Activated T-helper 17 cell treated with anti-CD3 and anti-CD28 coated beads, Interleukin-2, amount 50 U/mL, for 72 hours (primary cell): ENCODE measurements at places on chromosomes 7 and 10.

- no peak for ATAC-seq
These were observed 190.9 kb upstream of the PITRM1 start for GRCh38 chr10:3363311-3364045.

DNA sequence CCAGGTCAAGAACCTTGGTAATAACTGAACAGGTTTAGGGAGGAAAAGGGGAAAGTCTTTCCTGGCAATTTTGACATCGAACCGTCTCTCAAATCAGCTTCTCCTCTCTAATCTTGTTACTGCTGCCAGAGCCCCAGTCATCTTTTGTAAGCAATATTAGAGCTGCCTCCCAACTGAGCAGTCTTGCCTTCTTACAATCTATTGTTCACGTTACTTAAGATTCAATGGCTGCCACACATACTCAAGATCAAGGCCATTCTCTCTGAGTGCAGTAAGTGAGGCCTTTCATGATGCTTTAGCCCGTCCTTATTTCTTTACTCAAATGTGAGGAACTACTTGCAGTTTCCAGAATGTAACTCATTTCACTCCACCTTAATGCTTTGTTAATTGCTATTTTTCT is 12.4 kb downstream of the NET1 start:
- ATAC-seq, result no peak

DNA sequence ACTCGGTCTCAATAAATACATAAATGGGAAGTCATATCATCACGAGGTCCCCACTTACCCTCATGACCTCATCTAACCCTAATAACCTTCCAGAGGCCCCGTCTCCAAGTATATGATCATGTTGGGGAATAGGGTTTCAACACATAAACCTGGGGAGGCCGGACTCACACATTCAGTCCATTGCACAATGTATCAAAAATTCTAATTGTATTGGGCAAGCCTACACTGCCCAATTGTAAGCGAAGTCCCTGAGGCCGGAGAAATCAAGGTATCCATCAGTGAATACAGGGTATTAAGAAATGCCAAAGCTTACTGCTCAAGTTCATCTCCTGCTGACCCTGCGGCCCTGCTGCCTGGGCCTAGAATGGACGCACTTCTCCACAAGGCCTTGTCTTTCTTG is 69.6 kb downstream of the PARP12 start:
- ATAC-seq, result no peak

- ATAC-seq, result no peak
These were observed 5.3 kb upstream of the KCNIP2 start for GRCh38 chr10:101848894-101849351.

- ATAC-seq, result no peak
These were observed 7.0 kb downstream of the CUX1 start for GRCh38 chr7:101824440-101824839.

DNA sequence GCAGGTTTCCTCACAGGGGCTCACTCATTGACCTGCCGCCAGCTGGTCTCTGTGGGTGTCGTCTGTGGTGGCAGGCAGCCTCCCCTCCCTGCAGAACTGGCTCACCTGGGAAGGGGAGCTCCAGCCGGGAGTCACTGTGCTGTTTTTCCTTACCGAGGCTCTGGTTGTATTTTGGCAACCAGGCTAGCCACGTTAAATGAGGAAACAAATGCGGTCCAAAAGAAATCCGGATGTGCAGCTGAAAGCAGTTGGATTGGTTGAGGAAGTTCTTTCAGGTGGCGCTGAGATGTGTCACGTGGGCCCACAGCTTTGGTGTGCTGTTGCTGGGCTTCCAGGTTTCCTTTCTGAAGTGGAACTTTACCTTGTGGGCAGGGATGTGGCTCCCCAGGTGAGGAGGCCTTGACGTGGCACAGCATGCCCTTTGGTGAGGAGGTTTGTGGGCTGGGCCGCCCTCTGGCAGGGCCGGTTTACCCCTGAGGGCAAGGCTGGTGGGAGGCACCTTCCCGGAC is 14.2 kb downstream of the MTURN start:
- ATAC-seq, result peak; percentile 61

DNA sequence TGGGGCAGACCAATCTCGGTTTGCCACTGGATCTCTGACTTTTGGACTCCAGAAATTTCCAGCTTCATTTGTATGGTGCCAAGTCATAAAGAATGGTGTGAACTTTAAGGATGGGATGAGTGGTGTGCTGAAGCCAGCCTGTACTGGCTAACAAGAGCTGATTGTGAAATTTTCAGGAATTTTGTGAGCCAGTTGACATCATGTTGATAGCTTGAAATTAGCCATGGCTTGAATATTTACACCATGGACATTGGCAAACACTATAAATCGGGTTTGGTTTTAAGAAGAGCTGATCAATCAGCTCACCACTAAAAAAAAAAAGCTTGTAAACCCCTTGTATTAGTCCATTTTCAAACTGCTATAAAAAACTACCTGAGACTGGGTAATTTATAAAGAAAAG is 14.1 kb upstream of the MYH16 start:
- no peak for ATAC-seq

GRCh38 chr7:74606101-74606908 is 51.2 kb upstream of the GTF2I start:
- ATAC-seq, result peak; percentile 93

GRCh38 chr7:821688-822087 is 10.6 kb upstream of the SUN1 start:
- ATAC-seq, result no peak

DNA sequence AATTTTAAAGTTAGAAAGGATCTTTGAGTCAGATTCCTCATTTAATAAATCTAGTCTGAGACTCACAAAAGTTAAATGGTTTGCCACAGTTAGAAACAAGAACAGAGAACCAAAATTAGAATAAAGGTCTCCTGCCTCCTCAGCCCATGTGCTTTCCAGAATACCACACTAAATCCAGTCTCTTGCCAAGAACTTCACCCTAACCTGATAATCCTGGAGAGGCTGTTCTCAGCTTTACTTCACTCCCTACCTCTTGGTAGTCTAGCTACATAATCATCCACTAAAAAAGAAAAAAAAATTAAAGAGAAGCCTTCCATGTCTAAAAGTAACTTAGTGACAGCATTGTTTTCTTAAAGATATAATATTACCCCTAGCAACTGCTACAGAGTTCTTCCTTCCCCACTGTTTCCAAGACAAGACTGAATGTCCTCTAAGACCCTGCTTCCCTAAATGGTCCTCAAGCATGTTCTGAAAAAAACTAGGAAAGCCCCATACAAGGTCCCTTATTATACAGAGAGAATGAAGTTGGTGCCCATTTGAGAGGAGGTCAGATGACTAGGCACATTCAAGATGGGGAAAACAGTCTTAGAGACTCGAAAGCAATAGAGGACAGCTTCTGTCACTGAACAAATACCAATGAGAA is 56.8 kb downstream of the ZNF438 start:
- ATAC-seq, result no peak

DNA sequence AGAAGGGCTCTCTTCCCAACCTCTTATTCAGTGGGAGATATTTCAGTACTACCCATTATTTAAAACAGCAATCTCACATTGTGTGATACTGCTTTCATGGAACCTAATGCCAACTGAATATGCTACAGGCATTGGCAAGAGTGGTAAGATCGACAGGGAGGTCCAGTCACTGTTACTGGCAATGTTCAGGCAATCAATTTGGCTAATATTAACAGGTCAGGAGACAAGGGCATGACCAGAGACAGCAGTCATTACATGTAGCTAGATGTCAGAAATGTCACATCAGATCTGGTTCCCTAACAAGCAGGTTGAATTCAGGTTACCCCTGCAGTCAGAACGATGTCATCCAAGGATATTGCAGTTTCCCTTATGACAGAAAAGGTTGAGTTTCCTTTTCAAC is 129.4 kb downstream of the ARHGAP12 start:
- no peak for ATAC-seq

GRCh38 chr10:112330607-112331160 is 43.2 kb upstream of the ACSL5 start:
- ATAC-seq, result no peak

GRCh38 chr7:45574669-45575500 is 717 bp downstream of the ADCY1 start:
- no peak for ATAC-seq

GRCh38 chr7:43640679-43641078 is 57.8 kb downstream of the STK17A start:
- no peak for ATAC-seq

- ATAC-seq, result no peak
These were observed 119.5 kb upstream of the INSYN2A start for GRCh38 chr10:127315888-127316287.

DNA sequence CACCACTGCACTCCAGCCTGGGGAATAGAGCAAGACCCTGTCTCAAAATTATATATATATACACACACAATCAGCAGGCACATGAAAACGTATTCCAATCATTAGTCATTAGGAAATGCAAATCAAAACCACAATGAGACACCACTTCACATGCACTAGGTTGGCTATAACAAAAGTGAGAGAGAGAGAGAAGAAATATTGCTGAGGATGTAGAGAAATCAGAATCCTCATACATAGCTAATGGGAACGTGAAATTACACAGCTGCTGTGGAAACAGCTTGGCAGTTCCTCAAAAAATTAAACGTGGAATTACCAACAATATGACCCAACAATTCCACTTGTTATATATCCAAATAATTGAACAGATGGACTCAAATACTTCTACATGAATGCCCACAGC is 43.3 kb upstream of the CNNM1 start:
- ATAC-seq, result no peak

GRCh38 chr10:122829454-122829853 is 16.2 kb downstream of the CUZD1 start:
- no peak for ATAC-seq

DNA sequence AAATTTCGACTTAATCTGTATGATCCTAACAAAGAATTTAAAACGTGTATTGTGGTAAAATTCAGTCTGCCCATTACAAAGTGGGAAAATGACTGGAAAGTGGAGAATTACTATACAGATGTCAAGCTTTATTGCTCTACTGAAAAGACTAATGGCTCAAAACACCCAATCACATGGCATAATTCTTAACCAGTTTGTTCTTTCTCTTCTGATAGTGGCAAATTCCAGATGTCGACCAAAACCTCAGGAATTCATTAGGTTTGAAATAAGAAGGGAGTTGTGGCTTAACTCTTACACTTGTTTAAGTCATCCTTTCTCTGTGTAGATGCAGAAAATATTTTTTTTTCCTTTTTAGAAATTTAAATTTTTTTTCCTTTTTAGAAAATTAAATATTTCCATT is 1254.9 kb upstream of the LRRN3 start:
- no peak for ATAC-seq

DNA sequence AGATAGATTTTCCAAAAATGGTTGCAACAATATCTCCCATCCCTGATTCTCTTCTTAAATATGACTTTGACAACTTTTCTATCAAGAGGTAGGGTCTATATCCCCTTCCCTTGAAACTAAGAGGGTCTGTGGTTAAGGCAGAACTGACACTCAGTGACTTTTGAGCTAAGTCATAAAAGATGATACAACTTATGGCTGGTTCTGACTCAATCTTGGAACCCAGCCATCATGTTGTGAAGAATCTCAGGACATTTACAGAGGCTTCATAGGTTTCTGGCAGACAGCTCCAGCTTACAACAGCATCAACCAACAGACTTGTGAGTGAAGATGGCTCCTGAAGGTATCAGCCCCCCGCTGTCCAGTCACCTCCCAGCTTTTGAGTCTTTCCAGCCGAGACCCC is 203.5 kb downstream of the RNLS start:
- ATAC-seq, result peak; percentile 47

GRCh38 chr7:48637382-48637781 is 287.0 kb upstream of the CDC14C start:
- ATAC-seq, result no peak

- ATAC-seq, result no peak
These were observed 153.1 kb upstream of the SORCS1 start for GRCh38 chr10:107317592-107317991.
